ENCODE measurements at places on chromosomes 11 and 22. TPM values are rescaled to one million over a fixed set of nuclear protein-coding genes. Genes with fewer than 3 reads are reported as not detected.
A peak's percentile ranks its signal among the peaks of the same experiment; 100 is the strongest.

TUB gene
- 0.43 TPM for total RNA-seq

ZP1 gene
- total RNA-seq = not detected

DNA sequence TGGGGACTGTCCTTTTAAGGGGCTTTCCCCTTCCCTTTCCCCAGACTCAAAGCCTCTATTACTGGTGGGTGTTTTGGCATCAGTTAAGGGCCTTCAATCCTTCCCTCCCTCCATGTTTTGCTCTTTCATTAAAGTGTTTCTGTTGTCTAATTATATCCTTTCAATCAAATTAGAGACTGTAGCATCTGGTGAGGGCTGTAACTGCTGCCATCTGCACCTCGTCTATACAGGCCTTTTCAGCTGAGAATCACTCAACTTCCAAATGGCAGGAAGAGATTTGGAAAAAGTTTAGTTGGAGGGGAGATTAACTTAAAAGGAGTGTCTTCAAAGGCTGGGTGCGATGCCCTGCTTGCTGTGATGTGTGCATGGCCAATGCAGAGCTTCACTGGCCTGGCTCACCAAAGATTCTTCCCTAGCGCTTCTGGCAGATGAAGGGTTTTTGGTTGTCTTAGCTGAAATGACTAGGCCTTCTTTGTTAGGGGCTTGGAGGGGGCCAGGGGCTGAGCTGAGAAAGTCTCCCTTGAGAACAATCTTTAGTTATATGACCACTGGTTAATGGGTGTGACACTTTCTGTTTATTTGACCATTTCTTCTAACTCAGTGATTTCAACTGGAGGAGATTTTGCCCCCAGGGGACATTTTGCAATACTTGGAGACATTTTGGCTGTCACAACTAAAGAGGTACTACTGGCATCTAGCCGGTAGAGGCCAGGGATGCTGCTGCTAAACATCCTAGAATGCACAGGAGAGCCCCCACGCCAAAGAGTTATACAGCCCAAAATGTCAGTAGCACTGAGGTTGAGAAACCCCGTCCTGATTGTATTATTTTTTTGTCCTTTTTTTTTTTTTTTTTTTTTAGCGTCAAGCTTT lies 7.5 kb downstream of the KREMEN1 start:
- no peaks in the 10 kb centered on the region for H3K36me3 ChIP-seq
- DNase-seq = no peak
- no peak overlapping the region for H3K27ac ChIP-seq
- peaks cover 2% of the 10 kb centered on the region for H3K4me1 ChIP-seq

- H3K27ac ChIP-seq = no peak overlapping the region
- H3K4me1 ChIP-seq = no peaks in the 10 kb centered on the region
- DNase-seq = no peak
- H3K36me3 ChIP-seq = no peaks in the 10 kb centered on the region
Measured at GRCh38 chr22:48824712-48825651, 1002.7 kb downstream of the BRD1 start.

DNA sequence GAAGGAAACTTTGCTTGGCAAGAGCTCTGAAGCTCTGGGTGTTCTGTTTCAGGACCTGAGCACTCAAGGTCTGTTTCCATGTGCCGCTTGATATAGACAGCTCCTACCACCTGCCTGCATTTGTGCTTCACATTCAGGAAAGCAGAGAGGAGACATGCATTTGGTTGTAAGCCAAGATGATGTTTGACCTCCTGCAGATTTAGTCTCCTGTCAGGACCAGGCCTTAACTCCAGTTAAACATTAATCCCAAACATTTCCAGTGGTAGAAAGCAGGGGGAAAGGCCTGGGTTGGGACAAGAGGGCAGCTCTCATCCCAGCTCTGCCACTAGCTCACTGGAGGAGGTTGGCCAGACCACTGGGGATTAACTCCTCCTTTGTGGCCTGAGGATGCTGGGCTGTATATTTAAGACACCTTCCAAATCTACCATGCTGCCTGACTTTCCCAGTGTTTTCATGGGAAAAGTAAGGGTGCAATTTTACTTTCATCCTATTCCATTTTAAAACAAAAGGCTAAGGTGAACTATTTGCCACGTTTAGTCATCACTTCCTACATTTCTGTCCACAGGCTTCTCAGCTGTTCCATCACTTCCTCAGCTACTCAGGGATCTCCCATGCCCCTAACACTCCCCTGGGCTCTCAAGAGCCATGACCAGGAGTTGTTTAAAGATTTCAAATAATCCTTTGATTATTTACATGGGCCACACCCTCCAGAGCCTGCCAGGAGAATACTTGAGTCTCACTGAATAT lies 80.9 kb downstream of the INSC start:
- H3K27ac ChIP-seq = no peak overlapping the region
- H3K4me1 ChIP-seq = no peaks in the 10 kb centered on the region
- H3K4me3 ChIP-seq = no peak overlapping the region
- H3K27me3 ChIP-seq = peaks cover 6% of the 10 kb centered on the region
- no peak for DNase-seq

DNA sequence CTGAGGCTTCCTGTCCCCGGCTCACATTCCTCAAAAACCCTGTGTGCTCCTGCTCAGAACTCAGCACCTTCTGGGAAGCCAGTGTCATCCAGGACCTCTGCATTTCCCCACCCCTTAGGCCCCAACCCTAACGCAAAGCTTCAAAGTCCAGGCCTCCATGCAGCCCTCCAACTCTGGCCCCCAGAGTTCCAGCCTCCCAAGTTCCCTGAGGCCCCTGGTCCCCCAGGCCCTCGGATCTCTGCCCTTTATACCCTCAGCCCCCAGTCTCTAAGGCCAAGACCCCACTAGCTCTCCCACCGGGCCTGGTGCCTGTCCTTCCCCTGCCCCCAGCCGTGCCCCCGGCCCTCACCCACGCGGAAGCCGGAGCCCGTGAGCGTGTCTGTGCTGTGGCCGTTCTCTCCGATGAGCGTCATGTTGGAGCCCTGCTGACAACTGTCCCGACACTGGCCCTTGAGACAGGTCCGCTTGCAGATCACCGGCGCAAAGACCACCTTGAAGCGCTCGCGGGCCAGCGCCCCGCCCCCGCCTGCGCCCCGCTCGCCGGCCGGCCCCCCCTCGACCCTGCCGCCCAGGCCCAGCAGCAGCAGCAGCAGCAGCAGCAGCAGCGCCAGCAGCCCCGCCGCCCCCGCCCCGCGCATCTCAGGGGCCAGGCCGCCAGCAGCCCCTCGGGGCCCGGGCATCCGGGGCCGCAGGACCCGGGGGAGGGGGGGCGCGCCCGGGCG lies 718 bp downstream of the LTBP3 start:
- H3K27me3 ChIP-seq = no peaks in the 10 kb centered on the region
- peak overlapping the region; percentile 88 for H3K27ac ChIP-seq
- H3K4me1 ChIP-seq = peaks cover 51% of the 10 kb centered on the region

GRCh38 chr11:63884196-63884932 lies 32.6 kb downstream of the RCOR2 start:
- peaks cover 61% of the 10 kb centered on the region for H3K4me1 ChIP-seq
- peak overlapping the region; percentile 22 for H3K27ac ChIP-seq
- DNase-seq = no peak
- peaks cover 11% of the 10 kb centered on the region for H3K36me3 ChIP-seq
- no peaks in the 10 kb centered on the region for H3K27me3 ChIP-seq
- H3K4me3 ChIP-seq = no peak overlapping the region

PNPLA5 gene
- not detected for total RNA-seq

DNA sequence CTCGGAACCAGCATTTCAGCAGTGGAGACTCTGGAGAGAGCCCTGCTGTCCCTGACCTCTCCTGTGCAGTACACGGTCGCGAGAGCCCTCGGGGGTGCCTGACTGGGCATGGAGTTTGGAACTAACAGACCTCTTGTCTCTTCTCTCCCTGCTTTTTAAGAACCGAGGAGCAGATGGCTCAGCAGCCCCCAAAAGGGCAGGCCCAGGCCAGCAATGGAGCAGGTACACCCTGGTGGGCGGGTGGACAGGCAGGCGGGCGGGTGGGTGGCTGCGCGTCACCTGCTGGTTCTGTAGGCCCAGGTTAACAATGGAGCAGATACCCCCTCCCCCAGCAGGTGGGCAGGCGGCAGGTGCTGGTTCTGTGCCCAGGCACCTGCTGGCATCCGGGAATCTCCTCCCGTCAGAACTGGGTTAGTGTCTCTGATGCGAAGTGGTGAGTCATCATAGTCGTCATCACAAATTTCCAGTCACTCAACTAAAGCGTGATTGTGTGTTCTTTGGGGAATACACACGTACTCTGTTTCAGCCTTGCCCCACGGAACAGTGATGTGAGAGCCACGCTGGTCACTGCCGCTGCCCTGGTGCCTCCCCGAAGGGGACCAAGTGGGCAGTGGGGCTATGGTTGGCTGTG lies 41.1 kb downstream of the GRAMD4 start:
- H3K27ac ChIP-seq = peak overlapping the region; percentile 85
- peak overlapping the region; percentile 21 for H3K4me3 ChIP-seq
- DNase-seq = peak; percentile 73
- H3K4me1 ChIP-seq = peaks cover 20% of the 10 kb centered on the region
- H3K36me3 ChIP-seq = peaks cover 8% of the 10 kb centered on the region

CAVIN3 gene
- 36.0 TPM for total RNA-seq

DNA sequence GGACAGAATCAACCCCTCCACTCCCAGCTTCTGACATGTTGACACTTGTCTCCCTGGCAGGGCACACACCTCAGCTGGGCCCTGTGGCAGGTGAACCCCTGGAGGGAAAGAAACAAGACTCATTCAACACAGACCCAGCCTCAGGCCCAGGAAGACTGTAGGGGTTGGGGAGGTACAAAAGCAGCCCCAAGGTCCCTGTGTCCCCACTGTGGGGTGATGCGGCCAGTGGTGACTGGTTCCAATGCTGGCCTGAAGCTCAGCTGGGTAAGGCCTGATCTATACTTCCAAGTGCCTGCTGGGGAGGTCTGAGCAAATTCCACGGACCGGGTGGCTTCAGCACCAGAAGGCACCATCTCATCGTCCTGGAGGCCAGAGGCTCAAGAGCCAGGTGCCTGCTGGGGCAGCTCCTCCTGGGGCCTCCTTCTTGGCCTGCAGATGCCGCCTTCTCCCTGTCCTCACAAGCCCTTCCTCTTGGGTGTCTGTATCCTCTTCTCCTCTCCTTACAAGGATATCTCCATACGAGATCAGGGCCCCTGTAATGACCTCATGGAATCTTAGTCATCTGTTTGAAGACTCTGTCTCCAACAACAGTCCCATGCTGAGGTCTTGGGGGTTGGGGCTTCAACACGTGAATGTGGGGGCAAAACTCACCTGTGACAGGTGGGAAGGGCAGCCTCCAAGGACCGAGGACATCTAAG lies 1492.1 kb downstream of the BRD1 start:
- no peak for DNase-seq
- no peak overlapping the region for H3K4me3 ChIP-seq
- H3K4me1 ChIP-seq = no peaks in the 10 kb centered on the region
- no peak overlapping the region for H3K27ac ChIP-seq
- H3K27me3 ChIP-seq = no peaks in the 10 kb centered on the region

DNA sequence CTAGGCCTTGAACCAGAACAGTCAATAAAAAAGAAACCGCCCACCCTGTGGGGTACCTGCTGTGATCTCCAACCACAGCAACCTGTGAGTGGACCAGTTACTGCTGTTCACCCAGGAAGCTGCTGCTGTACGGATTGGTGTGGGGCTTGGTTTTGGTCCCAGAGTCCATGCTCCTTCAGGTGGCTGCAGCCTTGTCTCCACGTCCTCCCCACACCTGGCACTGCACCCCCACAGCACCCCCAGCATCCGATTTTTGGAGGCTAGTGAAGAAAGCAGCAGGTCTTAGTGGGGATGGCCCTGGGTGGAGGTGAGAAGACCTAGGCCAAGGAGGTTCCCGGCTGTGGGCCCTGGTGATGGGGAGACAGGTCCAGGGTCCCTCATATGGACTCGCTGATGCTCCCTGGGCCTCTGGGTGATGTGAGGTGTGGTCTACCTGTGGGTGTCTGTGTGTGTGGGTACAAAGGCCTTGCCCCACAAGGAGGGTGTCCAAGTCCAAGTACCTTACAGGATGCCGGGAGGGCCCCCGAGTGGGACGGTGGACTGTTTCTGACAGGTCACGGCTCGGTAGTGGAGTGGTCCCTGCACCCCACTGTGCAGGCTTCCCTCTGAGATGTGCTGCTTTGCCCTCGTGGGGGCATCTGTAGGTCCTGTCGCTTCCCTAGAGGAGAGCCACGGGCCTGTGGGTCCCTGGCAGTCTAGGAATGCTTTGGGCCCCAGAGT lies 283.4 kb downstream of the TBC1D22A start:
- no peak for DNase-seq
- peaks cover 21% of the 10 kb centered on the region for H3K4me1 ChIP-seq
- no peaks in the 10 kb centered on the region for H3K27me3 ChIP-seq
- no peak overlapping the region for H3K4me3 ChIP-seq
- no peak overlapping the region for H3K27ac ChIP-seq

DNA sequence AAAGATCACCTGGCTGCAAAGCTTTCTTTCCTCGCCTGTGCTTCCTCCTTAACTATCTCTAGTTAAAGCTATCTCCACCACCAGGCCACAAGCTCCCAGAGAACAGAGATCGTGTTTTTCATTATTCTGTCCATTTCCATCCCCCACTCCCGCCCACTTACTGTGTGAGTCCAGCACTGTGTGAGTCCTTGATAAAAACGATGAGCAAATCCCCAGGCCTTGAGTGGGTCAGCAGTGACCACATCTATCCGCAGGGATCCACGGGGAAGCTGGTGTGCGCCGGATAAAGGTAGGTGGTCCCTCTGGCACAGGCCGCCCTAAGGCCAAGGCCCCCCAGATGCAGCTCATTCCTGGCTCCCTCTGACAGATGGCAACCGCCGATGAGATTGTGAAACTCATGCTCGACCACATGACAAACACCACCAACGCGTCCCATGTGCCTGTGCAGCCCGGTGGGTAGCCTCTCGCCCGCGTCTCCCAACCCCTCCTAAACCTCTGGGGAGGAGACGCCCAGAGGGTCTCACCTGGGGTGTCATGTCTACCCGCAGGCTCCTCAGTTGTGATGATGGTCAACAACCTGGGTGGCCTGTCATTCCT lies 9.3 kb downstream of the TKFC start:
- H3K4me3 ChIP-seq = no peak overlapping the region
- no peaks in the 10 kb centered on the region for H3K4me1 ChIP-seq
- no peak for DNase-seq
- no peaks in the 10 kb centered on the region for H3K27me3 ChIP-seq
- no peak overlapping the region for H3K27ac ChIP-seq

DNA sequence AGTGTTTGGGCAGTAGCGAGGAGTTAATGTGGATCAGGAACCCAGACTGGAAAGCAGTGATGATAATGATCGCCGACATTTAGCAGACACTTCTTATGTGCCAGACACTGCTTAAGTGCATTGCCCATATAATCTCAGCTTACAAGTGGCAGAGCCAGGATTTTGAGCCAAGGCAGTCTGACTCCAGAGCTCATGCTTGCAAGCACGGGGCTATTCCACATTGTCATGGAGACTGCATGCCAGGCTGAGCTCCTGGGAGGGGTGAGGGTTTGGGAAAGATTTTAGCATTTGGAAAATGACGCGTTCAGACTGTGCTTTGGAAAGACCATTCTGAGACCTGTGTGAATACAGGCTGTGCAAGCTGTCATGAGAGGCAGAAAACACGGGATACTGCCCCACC lies 302.7 kb downstream of the DDX10 start:
- no peaks in the 10 kb centered on the region for H3K4me1 ChIP-seq
- no peak overlapping the region for H3K27ac ChIP-seq
- DNase-seq = no peak
- no peaks in the 10 kb centered on the region for H3K36me3 ChIP-seq

Measured in activated CD4-positive, alpha-beta T cell treated with anti-CD3 and anti-CD28 coated beads, Interleukin-2, amount 10 ng/mL, durations not matched to agents 24 days and 14 days (primary cell).